ENCODE measurements at places on chromosomes 2 and 18.

GRCh38 chr2:126778561-126779501 is 119.9 kb upstream of the TEX51 start:
- DNase-seq = no peak

DNA sequence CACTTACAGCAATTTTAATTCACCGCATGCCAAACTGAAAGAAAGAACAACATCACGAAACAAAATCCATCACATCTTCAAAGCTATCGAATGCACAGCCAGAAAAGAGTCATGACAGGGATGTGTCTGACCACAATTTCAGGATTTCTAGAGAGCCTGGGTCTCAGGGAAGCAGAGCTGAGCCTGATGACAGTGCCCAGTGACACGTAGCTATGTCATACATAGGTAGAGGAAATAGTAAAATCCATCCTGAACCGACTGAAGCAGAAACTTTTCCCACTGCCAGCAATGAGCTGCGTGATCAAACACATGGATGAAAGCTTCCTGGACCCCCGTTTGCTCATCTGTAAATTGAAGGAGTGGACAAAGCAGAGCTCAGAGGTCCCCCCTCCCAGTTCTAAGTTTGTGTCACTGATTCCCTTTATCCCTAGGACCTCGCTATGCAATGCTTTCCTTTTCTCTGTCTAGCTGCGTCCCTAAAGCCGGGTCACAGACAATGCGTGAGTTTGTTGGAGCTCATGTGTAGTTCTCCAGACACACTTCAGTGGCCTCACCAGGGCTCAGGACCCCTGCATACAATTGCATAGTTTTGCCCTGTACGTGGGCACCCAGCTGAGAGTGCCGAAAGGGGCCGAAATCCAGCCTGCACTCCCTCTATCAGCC is 37.6 kb downstream of the CCBE1 start:
- DNase-seq = no peak

- no peak for DNase-seq
These were observed 41.6 kb downstream of the PKDCC start for GRCh38 chr2:42089340-42089925.

GRCh38 chr2:188452084-188452483 is 160.4 kb downstream of the GULP1 start:
- DNase-seq = no peak

- DNase-seq = no peak
These were observed 116.1 kb upstream of the CYP26B1 start for GRCh38 chr2:72263776-72264060.

- no peak for DNase-seq
These were observed 22.0 kb upstream of the INHBB start for GRCh38 chr2:120323807-120324399.

DNA sequence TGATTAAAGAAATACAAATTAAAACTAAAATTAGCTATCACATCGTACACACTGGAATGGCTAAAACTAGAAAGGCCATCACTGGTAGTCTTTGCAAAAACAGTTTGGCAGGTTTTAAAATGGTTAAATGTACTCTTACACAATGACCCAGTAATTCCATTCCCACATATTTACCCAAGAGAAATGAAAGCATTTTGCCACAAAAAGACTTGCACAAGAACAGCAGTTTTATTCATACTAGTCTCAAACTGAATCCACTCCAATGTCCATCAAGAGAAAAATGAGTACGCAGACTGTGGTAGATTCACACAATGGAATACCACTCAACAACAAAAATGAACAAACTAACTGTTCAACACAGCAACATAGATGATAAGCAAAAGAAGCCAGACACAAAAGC is 29.1 kb downstream of the SP140L start:
- DNase-seq = no peak

GRCh38 chr2:96604104-96604503 is 34.0 kb downstream of the KANSL3 start:
- DNase-seq = no peak

- DNase-seq = no peak
These were observed 3.0 kb upstream of the ASPRV1 start for GRCh38 chr2:69964353-69964841.

GRCh38 chr18:63604791-63605567 is 17.8 kb downstream of the SERPINB13 start:
- DNase-seq = no peak

DNA sequence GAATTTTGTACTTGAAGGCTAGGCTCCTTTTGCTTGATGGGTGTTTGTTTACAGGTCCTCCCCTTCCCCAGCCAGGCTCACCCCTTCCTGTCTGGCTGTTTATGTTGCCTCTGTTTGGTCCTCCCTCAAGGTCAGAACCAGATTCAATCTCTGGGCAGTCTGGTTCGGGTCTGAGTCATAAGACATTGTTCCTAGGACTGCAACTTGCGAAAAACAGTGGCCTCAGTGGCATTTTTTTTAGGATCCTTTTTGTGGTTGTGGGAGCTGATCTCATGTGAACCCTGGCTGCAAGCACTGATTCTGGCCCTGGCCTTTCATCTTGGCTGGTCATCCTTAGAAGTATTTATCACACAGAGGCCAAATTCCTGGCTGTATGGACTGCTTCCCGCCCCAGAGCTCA is 370.4 kb downstream of the CLIP4 start:
- DNase-seq = no peak

GRCh38 chr2:6764968-6765723 is 100.6 kb downstream of the CMPK2 start:
- DNase-seq = no peak
